Vagina (tissue), 2 donors: ENCODE measurements at places on chromosomes 12 and 14.
A peak's percentile ranks its signal among the peaks of the same experiment; 100 is the strongest.

DNA sequence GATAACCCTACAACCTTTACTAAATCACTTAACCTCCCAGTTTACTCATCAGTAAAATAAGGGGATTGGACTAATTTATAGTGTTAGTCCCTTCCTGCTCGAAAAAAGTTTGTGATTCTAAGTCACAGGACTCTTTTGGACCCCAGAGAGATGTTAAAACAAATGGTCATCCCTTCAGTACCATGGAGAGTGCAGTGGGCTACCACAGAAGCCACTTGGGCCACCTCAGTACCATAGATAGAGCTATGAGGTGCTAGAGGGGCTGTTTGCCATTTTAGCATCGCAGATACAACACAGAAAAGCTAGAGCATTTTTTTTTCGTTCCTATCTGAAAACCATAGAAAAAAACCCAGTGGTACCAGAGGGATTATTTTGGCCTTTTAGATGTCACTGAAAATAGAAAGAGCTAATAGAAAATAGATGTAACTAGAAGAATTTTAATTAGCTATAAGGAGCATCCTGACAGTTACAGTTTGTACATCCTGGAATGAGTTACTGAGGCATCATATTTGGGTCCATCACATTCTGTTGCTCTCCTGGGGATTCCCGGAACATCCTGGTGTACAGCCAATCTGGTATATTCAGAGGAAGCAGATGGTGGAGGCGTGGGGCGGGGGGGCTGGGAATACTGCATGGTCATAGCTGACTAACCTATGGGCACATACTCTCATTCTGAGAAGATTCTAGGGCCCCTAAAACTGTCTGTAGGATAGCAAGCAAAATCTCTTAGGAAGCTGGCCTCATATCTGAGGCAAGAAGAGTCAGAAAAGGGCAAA, 2.8 kb downstream of the ZNF219 start:
- no peak for DNase-seq

GRCh38 chr14:100131181-100131580, 28.3 kb downstream of the DEGS2 start:
- no peak for DNase-seq

GRCh38 chr12:572532-572899, 90.7 kb downstream of the NINJ2 start:
- DNase-seq, result no peak

DNA sequence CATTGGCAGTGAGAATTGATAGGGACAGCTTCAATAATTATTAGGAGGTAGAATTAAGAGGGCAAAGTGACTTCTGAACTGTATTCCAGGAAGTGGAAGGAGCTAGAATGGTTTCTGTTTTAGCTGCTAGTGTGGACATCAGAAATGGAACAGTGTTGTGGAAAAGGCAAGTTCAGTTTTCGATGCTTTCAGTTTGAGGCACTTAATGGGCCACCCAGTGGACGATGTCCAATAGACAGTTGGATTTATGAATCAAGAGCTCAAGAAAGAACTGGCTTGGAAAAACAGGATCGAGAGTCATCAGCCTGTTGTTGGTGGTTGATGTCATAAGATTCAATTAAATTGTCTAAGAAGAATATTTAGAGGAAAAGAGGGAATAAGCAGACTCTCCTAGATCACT, 136.3 kb downstream of the DYRK2 start:
- no peak for DNase-seq

DNA sequence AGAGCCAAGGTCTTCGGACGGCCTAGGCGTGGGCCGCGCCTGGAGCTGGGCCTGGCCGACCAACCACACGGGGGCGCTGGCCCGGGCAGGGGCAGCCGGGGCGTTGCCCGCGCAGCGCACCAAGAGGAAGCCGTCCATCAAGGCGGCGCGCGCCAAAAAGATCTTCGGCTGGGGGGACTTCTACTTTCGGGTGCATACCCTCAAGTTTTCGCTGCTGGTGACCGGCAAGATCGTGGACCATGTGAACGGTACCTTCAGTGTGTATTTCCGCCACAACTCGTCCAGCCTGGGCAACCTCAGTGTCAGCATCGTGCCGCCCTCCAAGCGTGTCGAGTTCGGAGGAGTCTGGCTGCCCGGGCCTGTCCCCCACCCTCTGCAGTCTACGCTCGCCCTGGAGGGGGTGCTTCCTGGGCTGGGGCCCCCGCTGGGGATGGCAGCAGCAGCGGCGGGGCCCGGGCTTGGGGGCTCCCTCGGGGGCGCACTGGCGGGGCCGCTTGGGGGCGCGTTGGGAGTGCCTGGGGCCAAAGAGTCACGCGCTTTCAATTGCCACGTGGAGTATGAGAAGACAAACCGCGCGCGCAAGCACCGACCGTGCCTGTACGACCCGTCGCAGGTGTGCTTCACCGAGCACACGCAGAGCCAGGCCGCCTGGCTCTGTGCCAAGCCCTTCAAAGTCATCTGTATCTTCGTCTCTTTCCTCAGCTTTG, 4.4 kb upstream of the SHMT2 start:
- no peak for DNase-seq

GRCh38 chr12:50200552-50201273, 33.5 kb upstream of the CERS5 start:
- no peak for DNase-seq

DNA sequence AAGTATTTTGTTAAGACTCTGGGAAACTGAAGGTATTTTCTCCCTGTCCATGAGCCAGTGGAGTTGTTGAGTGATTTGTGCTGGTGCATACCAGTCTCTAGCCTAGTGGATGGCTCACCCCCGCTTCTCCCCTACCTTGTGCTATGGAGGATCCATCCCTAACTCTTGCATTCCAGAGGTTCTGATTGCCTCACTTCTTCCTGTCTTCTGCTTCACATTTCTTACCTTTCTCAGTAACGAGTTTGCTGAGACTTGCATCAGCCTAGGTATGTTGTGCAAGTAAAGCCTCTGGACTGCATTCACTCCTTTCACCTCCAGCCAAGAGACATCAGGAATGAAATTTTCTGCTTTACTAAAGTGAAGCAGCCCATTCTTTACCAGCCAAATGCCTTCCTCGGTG, 391.6 kb downstream of the ZFP36L1 start:
- DNase-seq, result no peak

- DNase-seq, result no peak
Measured at GRCh38 chr12:69901221-69901905, 76.3 kb downstream of the MYRFL start.

DNA sequence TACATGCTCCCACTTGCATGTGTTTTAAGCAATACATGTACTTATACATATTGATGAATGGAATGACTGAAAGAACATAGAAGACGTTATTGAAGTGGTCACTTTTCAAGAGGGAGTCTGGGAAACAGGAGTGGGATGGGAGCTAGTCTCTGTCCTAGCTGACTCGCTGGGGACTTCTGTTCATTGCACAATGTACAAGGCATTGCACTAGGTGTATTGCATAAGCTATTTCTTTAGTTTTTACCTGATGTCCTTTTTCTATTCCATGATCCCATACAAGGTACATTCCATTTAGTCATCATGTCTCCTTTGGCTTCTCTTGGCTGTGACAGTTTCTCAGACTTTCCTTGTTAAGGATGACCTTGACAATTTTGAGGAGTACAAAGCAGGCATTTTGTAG, 4.0 kb upstream of the MYO1H start:
- no peak for DNase-seq

GRCh38 chr14:104254735-104255400, 116.5 kb downstream of the KIF26A start:
- DNase-seq, result no peak

- DNase-seq, result no peak
Measured at GRCh38 chr12:84497819-84498218, 414.8 kb downstream of the SLC6A15 start.

DNA sequence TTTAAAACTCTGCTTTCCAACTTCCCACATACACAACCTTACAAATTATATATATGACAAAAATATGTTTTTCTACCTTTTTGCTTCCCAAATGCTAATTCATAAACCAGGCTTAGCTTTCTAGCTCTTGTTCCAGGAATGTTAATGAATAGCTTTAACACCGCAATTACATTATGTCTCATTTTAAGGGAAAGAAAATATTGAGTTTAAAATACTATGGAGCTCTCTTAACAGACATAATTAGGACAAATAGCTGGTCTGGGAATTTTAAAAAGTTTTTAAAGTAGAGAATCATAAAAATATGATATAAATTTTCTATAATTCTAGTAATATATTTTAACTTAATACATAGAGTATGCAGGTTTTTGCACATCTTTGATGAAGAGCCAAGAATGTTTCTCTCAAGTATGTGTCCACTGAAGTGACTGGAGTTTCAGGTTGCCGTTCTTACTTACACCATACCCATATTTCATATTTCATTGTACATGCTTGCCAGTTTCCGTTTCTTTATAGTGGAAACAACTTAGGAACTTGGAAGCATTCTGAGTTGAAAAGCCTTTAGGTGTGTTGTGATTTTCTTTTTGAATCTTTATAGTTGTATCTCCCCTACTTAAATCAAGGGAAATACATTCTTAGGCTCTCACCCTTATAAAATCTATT, 90.6 kb upstream of the SLCO1C1 start:
- DNase-seq, result no peak

DNA sequence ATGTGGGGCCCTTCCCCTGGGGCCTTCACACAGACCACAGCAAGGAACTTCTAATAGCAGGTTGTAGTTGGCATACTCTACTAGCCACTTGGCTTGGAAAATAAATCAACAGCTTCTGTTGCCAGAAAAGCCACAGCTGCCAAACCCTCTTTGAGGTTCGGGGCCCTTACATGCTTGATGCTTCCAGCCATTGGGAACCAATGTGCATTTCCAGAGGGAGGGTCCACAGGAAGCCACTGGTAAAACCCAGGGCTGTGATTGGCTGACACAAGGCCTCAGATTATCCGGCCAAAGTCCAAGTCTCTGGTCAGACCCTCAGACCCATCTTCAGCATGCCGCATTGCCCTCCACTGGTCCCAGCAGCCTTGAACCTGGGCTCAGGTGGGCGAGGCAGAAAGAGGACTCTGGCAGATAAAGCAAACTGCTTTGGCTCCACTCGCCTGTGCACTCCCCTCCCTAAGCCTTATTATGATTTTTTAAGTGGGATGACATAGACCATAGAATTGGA, 214.4 kb downstream of the BCL11B start:
- no peak for DNase-seq

- DNase-seq, result no peak
Measured at GRCh38 chr14:41350476-41350875, 256.2 kb upstream of the LRFN5 start.

DNA sequence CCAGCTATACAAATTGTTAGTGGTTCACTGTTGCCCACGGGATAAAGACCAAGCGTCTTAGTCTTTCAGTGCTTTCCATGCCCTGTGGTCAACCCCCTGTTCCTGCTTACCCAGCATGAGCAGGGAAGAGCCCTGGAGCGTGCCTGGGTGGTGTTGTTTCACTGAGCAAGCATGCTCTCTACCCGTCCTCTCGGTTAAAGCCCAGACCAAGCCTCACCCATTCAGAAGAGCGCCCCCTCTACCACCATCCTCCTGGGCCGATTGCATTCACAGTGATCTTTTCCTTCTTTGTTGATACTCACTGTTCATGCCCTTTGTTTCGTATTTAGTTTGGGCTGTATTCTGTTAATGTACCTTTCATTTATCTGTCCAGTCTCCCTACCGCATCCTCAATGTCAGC, 25.1 kb downstream of the DYRK4 start:
- DNase-seq, result peak; percentile 16

GRCh38 chr12:117363056-117363662, 1.7 kb upstream of the NOS1 start:
- no peak for DNase-seq

DNA sequence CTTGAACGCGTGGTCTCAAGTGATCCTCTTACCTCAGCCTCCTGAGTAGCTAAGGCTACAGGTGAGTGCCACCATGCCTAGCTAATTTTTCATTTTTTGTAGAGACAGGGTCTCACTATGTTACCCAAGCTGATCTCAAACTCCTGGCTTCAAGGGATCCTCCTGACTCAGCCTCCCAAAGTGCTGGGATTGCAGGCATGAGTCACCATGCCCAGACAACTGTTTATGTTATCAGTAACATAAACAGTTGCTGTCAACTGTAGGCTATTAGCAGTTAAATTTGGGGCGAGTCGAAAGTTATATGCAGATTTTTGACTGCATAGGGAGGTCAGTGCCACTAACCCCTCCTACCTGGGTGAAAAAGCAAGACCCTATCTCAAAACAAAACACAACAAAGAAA, 26.2 kb upstream of the LRRK2 start:
- DNase-seq, result no peak

DNA sequence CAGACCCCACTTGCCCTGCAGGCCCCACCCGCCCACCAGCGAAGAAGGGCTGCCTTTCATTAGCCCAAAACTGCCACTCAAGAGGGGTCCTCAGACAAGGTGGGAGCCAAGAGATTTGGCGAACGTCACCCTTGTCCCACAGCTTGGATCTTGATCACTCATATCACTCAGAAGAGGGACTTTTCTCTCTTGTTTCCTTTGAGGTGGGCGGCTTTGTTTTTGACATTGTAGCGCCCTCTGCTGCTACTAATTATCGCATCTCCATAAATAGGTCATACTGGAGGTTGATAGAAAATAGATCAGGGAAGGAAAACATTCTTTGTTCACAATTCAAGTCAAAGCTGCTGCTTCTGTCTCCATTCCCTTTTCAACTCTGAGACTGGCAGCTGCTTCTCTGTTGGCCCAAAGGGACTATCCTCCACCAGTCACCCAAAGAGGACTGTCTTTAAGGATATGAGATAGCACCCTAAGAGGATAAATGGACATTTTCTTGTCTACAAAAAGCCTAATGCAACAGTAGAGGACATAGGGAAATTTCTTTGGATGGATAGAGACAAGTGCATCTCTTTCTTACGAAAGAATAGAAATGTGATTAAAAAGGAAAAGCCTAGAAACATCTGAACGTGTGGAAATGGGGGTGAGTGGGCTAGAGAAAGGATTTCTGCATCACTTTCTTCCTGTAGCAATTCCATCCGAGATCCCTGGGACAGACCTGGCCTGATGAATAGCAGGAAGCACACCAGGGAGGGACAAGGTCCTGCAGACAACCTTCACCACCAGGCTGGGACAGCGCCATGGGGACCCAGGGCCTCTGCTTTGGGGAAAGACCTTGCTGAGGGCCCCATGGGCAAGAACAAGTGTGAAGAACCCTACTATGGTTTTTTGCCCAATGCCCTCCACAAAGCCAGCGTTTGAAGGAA, 115.8 kb downstream of the DAD1 start:
- no peak for DNase-seq

DNA sequence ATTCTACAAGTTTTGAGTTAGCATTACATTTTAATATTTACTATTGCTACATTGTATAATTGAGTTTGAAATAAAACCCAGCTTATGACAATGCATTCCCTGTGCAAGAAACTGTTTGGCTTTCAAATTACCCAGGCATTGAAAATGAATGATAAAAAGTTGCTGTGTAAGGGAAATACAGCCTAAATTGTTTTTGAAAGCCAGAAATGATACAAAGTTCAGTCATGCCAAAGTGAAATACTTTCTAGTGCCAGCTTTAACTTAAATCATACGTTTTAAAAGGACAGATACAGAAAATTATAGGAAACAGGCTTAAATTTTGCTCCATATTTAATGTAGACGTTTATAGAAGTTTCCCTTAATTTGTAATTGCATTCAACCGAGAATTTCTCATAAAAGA, 2.8 kb downstream of the MGAT2 start:
- no peak for DNase-seq

- DNase-seq, result no peak
Measured at GRCh38 chr12:31876568-31877424, 82.4 kb upstream of the RESF1 start.
